ENCODE measurements at places on chromosomes 11 and 22.

DNA sequence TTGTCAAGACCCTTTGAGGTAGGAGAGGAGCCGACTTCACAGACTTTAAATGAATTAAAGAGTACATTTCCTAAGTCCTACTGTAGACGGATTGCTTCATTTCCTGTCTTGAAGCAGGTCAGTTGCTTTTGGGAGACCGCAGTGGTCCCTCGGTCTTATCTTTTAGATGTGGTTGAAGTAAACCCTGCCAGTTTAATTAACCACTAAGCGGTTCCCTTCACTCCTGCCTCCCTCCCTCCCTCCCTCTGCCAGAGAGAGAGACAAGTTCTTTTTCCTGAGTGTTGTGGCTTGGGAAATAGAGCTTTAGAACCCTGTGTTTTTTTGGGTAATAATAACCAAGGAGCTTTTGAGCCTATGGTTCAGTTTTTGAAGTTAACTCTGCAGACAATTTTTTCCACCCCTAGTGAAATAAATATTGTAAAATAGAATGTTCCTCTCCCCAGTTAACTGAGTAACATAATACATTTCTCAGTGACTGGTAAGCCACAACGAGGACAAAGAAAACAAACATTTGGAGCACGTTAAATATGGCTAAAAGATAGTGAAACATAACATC lies 147.5 kb downstream of the LDLRAD3 start:
- no peak for DNase-seq

- no peak for DNase-seq
Observed at GRCh38 chr11:14179116-14179820, 179.7 kb downstream of the RRAS2 start.

- no peak for DNase-seq
Observed at GRCh38 chr11:11444804-11445131, 91.7 kb upstream of the CSNK2A3 start.

DNA sequence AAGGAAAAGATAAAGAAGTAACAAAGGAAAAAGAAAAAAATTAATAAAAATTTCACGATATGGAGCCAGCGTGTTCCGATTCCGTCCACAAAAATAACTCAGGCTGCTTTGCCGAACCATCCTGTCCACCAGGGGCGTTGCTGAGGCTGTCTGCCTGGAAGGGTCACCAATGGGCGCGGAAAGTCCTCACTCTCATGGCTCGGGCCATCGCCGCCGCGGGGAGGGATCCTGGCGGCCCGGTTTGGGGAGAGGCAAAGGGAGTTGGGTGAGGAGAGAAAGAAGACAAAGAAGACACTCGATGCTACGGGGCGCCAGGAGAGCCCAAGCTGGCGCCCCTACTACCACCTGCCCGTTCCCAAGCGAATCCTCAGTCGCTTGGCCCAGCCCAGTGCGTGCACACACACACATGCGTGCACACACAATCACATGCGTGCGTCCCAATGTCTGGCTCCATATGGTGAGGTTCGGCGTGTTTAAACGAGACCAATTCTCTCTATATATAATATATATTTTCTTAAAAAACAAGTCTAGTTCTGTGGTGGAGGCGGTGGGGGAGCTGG lies 5.6 kb upstream of the PYGM start:
- DNase-seq = no peak

DNA sequence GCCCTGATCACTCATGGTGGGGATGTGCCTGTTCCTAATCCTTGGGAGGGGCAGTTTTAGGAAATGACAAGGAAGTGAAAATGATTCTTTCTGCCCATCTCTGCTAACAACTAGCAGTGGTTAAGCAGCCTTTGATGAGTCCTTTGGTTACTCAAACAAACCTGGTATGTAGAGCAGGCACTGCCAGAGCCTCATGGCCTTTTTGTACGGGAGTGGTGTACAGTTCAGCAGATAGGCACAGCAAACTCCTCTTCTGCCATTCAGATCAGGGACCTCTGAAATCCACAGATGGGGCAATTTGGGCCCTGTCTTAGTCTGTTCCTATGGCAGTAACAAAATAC lies 66.2 kb downstream of the FZD4 start:
- DNase-seq = no peak

Measured in stimulated activated CD8-positive, alpha-beta memory T cell treated with anti-CD3 and anti-CD28 coated beads, Interleukin-12 subunit alpha, Interleukin-12 subunit beta, amount 100 ng/mL, for 4 hours (primary cell).